Stimulated activated CD8-positive, alpha-beta memory T cell treated with anti-CD3 and anti-CD28 coated beads, Interleukin-4, amount 100 ng/mL, for 1 hour (primary cell): ENCODE measurements at places on chromosomes 1 and 21.

- no peak for DNase-seq
Observed at GRCh38 chr1:244163861-244164510, 112.9 kb downstream of the ZBTB18 start.

- no peak for DNase-seq
Observed at GRCh38 chr1:70890408-70890807, 157.2 kb downstream of the PTGER3 start.

- no peak for DNase-seq
Observed at GRCh38 chr1:202843081-202843480, 32.3 kb downstream of the PCAT6 start.

GRCh38 chr1:196438329-196438728 is 169.9 kb downstream of the KCNT2 start:
- DNase-seq, result no peak

- DNase-seq, result no peak
Observed at GRCh38 chr1:203996126-203996525, 76.8 kb upstream of the SOX13 start.
